ENCODE measurements at places on chromosomes 12 and 14.

DNA sequence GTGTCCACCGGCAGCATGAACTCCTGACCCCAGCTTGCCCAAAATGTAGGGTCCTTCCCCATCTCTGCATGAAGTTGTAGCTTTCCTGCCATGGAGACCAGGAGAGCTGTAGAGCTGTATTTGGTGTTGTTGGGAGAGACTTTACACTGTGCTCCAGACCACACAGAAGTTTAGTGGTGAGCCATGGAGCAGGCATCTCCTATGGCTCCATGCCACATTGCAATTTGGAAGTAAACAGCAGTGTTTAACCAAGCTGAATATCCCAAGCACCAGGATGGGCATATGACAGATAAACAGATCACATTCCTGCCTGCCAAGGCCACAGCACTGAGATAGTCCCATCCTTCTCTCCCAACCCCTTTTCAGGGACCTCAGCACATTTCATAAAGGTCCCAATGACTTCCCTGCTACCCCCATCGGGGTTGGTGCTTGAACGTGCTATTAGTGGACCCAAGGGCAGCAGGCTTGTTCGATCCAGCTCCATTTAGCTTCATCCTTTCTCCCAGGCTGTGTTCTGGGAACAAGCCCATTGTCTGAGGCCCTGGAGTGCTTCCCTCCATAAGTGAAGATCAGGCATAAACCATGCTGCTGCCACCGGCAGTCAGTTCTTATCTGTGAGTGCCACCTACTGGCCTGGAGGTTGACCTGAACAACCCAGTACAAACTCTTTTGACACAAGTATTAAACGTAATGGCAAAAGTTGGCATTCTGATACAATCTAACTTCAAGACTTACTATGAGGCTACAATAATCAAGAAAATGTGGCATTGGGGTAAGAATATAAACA lies 172.3 kb upstream of the ATXN7L3B start:
- DNase-seq, result peak; percentile 76

DNA sequence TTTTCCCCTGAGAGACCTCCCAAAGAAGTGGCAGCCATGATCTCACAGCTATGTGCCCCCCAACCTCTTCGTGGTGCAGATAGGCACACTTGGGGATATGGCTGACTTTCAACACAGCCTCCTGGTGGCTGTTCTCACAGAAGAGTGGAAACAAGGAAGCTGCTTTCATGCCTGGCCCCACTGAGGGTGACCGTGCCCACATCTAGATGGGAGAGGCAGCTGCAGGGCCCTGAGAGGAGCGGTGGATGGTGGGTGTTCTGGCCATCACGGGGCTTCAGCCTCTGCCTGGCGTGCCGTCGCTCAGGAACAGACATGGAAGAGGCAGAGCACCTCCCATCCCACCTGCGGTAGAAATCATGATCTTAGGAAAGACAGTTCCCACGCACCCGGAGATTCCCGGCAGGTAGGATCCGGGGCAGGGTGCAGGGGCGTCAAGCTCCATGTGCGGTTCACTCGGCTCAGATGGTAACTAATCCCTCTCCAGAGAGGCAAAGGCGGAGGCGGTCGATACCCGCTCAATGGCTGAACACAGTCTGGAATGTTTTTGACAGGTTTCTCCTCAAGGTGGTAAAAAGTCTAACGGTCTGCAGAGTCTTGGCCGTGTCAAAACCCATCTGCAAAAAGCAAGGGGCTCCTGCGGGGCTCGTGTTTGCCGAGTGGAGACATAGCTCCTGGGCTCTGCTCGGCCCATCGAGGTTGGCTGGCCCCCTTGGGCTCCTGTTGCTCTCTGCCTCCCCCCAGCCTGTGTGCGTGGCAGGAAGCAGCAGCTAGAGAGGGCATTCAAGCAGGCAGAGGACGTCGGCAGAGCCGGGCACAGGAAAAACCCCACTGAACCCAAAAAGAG lies 225.2 kb upstream of the RTL1 start:
- DNase-seq, result no peak

GRCh38 chr14:56244138-56244789 lies 126.1 kb downstream of the PELI2 start:
- DNase-seq, result no peak

GRCh38 chr12:91250273-91250665 lies 67.7 kb upstream of the DCN start:
- no peak for DNase-seq

DNA sequence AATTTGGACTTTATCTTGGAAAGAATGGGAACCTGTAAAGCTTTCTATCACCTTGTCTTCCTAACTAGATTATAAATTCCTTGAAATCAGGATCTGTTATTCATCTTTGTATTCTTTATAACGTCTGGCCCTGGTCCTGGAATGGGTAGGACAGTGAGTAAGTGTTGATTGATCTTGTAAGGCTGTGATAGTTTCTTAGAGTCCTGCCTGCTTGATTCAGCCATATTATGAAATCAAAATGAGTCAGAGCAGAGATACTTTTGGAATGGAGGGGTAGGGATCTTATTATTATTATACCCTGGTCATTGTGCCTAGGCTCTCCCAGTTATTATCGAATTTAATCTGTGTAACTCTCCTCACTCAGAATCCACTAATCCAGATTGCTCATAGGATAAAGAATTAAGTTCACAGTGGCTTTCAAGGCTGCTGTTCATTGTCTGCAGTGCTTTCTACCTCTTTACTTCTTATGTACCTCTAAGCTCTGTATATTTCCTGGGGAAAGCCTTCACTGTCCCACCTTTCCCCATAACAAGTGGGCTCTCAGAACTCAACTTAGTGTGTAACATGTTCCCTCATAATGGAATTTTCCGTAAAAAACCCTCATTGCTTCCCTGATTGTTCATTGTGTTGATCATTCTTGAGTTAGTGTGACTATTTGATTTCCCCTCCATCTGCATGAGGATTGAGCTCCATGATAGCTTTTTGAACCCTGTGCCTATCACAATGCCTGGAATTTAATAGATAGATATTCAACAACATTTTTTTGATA lies 93.3 kb downstream of the DAAM1 start:
- DNase-seq, result no peak

- DNase-seq, result no peak
Observed at GRCh38 chr14:33070475-33070874, 131.8 kb downstream of the NPAS3 start.

- DNase-seq, result no peak
Observed at GRCh38 chr12:130446846-130447654, 109.4 kb downstream of the PIWIL1 start.

DNA sequence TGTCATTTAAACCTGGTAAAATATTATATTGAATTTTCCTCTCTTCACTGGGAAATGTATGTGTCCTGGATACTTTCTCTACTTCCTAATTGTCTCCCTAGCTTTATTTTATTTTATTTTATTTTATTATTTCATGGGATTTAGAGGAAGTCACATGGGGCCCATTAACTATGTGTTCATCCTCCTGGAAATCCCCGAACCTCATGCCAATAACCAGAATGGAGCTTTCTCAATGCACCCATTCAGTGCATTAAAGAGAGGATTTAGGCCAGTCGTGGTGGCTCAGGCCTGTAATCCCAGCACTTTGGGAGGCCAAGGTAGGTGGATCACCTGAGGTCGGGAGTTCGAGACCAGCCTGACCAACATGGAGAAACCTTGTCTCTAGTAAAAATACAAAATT lies 1.3 kb upstream of the RPGRIP1 start:
- DNase-seq, result no peak

GRCh38 chr12:98437806-98438595 lies 77.4 kb upstream of the TMPO start:
- DNase-seq, result no peak

GRCh38 chr12:102874819-102875218 lies 42.2 kb downstream of the PAH start:
- no peak for DNase-seq

DNA sequence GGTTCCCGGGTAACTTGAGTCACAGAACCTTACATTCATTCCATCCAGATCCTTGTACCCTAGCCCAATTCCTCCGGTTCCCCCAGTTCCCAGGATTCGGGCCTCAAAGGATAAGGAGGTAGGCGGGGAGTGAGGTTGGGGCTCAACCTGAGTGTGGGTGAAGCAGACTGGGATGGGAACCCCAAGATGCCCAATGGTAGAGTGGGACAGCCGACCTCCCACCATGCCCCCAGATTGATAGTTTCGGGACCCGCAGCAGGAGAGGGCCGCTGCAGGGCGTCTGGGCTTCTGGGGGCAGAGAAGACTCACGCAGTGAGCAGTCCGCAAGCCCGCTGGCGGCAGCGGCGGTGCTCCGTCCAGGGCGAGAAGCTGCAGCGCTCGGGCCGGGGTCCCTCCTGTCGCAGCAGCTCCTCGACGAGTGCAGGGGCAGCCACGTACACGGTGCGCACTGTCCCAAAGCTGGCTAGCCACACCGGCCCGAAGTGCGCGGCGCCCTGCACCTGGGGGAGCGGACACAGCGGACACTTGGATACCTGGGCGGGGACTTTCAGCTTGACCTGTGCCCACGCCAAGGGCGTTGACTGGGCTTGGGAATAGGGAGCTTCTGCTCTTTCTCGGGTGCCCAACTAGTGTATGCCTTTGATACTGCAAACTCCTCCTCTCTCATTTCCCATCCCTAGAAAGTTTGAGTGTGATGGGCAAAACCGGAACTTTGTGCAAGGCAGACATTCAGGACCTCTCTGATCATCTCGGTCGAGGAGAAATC lies 997 bp downstream of the CYP27B1 start:
- peak; percentile 62 for DNase-seq

DNA sequence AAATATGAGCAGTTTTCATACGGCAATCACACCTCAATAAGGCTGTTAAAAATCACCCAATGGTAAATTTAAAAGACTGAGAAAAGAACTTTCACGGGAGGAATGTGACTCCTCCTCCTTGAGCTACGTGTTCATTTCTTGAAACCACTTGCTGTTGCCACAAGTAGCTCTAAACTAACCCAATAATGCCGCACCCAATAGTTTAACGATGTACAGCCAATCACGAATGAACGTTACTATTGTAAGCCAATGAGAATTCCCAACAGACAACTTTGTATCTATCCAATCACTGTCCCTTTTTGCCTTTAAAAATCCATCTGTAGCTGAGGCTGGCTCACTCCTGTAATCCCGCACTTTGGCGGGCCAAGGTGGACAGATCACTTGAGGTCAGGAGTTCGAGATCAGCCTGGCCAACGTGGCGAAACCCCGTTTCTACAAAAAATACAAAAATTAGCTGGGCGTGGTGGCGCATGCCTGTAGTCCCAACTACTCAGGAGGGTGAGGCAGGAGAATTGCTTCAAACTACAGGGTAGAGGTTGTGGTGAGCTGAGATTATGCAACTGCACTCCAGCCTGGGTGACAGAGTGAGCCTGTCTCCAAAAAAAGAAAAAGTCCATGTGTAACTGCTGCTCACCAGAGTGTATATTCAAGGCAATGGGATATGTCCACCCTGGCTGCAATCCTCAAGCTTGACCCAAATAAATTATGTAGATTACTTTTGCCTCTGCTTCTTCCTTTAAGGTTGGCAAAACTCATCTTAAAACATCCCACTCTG lies 24.4 kb upstream of the BTBD6 start:
- DNase-seq, result no peak

DNA sequence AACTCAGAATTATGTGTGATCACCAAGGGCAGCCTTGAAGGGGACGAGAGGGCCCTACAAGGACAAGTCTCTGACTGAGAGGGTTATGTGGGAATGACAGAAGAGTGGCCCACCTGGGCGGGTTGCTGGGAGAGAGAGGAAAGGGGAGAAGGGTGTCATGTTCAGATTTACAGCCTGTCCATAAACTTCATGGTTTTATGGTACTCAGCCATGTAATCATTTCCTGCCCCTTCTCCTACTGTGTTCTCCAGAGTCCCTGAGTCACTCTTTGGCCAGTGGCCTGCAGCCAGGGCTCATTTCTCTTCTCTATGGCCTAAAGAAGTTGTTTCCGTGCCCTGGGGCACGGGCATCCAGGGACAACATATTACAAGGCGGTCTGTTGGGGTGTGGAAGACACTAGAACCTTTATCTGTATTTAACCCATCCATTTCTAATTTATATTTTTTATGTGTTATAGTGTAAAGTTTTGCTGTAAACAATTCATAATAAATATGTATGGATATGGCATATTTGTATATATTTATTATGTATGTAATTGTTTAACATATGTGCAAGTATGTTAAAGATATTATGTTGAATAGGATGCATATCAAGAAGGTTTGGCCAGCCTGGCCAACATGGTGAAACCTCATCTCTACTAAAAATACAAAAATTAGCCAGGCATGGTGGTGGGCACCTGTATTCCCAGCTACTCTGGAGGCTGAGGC lies 26.9 kb downstream of the DDX47 start:
- peak; percentile 48 for DNase-seq

DNA sequence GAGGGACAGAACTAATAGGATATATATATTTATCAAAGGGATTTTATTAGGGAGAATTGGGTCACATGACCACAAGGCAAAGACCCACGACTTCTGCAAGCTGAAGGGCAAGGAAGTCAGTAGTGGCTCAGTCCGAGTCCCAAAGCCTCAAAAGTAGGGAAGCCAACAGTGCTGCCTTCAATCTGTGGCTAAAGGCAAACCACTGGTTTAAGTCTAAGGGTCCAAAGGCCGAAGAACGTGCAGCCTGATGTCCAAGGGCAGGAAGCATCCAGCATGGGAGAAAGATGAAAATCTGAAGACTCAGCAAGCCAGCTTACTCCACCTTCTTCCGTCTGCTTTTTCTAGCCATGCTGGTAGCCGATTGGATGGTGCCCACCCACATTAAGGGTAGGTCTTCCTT lies 157.9 kb upstream of the CRY1 start:
- no peak for DNase-seq

DNA sequence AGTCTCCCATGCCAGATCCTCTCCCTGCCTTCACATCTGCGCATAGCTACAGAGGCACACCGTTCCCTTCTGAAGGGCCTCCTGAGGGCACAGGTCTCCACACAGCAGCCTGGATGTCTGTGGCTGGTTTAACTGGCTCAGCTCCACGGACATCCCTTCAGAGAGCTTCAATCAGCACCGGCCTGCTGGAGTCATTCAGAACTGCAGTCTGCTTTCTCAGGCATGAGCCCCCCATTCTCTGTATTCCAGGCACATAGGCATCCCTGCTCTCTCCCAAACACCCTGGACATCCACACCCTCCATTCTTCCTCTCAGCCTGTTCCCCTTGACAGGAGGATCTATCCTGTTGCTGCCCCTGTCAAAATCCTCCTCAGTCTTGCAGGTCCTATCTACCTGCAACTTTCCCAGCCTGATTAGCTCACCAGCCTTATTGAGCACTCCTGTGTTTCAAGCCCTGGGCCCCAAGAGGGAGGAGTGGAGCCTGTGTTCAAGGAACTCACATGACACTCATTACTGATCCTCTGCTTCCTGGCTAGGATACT lies 2.9 kb upstream of the DHRS2 start:
- peak; percentile 26 for DNase-seq

GRCh38 chr12:41552588-41552987 lies 364.5 kb downstream of the PDZRN4 start:
- DNase-seq, result no peak

DNA sequence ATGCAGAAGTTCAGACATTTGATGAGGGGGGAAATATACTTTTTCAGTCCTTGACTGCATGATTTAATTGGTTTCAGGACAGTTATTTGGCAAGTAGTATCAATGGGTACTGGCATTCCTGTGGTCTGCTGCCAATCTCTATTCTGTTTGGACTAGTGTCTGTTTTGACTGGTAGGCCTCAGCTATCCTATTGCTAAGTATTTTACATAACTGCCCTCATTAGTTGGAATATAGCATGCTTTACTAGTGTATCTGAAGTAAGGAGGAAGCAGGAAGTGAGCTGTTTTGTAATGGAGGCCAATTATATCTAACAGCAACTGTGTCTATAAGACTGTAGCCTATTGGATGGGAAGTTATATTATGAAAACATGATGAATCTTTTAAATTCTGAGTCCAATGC lies 104.3 kb downstream of the FLRT2 start:
- peak; percentile 3 for DNase-seq
